ENCODE measurements at places on chromosomes 5 and 9.

DNA sequence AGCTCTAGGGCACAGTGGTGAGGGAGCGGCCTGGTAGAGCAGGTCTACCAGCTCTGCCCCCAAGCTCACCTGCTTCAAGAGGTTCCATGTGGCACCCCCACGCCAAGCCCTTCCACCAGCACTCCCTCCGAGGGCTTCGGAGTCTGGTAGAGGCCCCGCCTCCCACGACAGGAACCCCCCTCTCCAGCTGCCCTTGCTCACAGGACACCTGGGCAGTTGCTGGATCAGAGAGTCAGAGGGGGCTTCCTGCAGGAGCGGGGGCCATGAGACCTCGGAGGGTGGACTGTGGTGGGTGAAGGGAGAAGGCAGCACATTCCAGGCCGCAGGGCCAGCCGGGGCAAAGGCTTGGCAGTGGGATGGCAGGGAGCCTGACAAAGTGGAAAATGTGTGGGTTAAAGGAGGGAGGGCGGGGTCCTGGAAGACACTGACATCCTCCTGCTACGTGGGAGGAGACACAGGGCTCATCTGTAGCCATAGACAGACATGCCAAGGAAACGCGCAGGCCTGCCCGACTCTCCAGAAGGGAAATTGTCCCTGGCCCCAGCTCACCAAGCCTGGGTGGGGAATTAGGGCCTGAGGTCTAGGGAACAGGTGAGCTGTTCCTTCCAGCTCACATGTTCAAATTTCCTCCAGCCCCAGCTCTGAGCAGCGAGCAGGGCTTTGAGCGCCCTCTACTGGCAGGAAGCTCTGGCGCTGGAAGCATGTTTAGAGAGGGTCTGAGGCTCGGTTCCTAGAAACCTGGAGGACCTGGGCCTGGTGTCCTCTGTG lies 74.2 kb downstream of the NTNG2 start:
- peak; percentile 89 for DNase-seq

DNA sequence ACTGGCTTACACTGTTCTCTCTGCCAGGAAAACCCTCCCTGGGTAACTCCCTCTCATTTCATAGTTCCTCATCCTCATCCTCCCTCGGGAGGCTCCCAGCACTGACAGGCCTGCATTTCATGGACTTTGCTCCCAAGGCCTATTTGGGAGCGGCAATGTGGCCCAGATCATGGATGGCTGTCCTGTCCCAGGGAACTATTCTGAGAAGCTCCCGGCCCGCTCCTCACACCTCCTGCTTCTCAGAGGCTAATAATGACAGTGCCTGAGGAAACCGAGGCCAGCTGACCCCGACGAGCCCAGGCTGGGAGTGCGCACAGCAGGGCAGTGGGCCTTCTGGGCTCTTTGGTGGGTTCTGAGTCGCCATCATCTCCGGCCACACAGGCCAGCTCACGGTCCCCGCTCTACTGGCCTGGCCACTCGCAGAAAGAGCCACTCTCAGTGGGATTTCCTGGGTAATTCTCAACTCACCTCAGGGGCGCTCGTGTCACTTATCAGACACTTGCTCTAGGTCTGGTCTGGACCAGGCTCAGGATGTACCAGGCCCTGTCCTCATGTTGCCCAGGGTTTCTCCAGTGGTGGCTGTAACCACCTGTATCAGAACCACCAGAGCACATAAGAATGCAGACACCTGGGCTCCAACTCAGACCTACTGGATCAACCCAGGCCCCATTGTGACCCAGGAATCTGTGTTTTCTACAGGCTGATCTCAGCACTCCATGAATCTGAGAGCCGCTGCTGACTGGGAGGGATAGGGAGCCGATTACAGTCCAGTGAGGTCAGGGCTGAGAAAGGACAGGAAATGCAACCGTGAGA lies 2.0 kb upstream of the DOLPP1 start:
- DNase-seq = no peak

DNA sequence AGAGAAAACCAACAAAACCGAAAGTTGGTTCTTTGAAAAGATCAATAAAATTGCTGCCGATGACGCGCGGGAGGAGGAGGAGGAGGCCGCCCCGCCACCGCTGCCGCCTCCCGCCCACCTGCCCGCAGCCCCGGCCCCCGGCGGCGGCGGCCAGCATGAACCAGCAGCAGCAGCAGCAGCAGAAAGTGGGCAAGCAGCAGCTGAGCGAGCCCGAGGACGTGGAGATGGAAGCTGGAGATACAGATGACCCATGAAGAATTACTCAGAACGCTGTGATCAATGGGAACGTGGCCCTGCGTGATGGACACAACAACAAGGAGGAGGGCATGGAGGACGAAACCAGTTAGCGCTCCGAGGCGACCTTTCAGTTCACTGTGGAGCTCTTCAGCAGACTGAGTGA lies 53.9 kb upstream of the EFNA5 start:
- DNase-seq = no peak

GRCh38 chr5:406041-406440 lies 36.9 kb upstream of the EXOC3 start:
- DNase-seq = no peak

- no peak for DNase-seq
Observed at GRCh38 chr5:100423330-100423729, 111.8 kb upstream of the FAM174A start.

DNA sequence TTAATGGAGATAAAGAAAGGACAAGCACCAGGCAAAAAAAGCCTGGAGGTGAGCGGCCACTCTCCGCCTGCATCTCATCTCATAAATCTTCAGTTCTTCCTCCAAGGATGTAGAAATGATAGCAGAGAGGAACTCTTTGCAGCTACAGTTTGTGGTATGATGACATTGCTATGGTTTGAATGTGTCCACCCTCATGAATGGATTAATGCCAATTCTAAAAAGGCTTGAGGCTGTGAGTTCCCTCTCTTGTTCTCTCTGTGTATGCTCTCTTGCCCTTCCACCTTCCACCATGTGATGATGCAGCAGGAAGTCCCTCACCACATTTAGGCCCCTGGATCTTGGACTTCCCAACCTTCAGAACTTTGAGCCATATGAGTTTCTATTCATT lies 126.4 kb downstream of the SPOCK1 start:
- DNase-seq = no peak

DNA sequence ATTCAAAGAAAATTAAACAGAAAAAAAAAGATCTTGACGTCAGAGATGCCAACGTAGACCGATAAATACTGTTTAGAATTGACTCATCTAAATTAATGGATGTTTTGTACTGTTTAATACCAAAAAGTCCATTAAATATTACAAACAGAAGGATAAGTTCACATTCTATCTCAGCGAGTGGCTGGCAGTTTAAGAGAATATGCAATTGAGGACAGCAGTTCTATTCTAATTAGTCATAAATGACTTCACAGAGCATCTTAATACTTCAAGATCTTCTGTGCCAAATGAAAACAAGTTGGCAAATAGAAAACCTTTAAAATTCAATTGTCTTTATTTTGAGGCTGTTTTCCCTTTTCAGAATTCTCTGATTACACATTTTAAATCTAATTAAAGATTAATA lies 326.6 kb upstream of the NREP start:
- no peak for DNase-seq

GRCh38 chr5:135559354-135559753 lies 19.4 kb downstream of the CXCL14 start:
- DNase-seq = no peak

GRCh38 chr5:104538734-104539133 lies 976.1 kb upstream of the NUDT12 start:
- no peak for DNase-seq

- no peak for DNase-seq
Observed at GRCh38 chr9:115207003-115207836, 89.3 kb upstream of the TNC start.

DNA sequence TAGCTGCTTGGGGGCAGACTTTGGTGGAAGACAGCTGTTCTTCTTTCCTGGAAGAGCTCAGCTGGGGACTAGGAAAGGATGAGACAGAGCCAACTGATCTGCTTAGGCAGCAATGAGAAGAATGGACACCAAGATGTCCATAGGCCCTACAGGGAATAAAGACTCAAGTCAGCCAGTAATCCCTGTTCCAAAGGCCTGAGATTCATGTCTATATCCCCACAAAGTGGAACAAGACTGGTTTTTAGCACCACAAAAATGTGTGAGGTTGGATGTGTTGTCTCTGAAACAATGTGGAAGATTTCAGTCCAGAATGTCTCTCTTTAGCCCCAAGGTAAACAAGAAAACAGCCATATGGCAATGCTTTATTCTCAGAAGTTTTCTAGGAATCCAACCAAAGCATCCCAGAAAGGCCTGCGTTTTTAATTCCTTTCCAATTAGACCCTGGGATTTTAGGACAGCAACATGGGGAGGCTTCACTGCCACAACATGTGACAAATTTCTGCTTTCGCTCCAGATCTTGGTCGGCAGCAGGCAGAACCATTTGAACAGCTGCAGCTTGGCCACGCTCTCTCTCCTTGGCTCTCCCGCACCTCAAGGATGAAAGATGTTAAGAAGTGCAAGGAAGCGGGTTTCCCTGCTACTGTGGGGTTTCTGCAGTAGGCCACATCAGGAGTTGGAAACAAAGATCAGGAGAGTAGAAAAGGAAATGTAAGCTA lies 245.1 kb downstream of the FSTL4 start:
- DNase-seq = no peak

- DNase-seq = no peak
Observed at GRCh38 chr9:101504188-101504587, 29.5 kb upstream of the RNF20 start.

GRCh38 chr9:70119786-70120185 lies 76.1 kb downstream of the MAMDC2 start:
- no peak for DNase-seq

DNA sequence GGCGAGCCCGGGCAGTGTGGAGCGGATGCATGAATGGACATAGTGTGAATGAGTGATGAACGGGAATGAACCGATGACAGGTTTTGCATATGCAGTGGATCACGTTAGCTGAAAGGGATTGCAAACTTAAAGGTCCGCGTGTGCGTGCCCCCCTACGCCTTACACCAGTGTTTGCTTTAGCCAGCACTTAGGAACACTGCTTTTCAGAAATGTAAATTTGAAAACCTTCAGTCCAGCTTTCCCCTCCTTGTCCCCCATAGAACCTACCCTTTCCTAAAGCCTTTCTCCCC lies 692 bp downstream of the PSAT1 start:
- DNase-seq = no peak

- no peak for DNase-seq
Observed at GRCh38 chr5:168156170-168156569, 135.3 kb upstream of the WWC1 start.

- DNase-seq = no peak
Observed at GRCh38 chr5:68368311-68369022, 152.9 kb downstream of the PIK3R1 start.

DNA sequence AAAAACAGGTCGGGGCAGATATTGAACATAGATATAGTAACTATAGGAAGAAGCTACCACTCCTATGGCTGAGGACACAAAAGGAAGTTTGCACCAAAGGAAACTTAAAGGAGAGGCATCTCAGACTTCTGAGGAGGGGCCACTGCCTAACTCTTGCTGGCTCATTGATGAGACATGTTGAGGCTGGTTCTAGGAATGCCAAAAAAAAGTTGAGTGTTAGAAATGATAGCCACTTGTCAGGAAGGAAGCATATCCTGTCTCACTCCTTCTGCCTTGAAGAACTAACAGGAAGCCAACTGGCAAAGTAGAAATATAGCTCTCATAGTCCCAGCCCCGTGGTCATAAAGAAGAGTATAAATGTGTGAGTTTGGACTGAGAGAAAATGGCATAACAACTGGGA lies 23.3 kb upstream of the STOM start:
- no peak for DNase-seq

DNA sequence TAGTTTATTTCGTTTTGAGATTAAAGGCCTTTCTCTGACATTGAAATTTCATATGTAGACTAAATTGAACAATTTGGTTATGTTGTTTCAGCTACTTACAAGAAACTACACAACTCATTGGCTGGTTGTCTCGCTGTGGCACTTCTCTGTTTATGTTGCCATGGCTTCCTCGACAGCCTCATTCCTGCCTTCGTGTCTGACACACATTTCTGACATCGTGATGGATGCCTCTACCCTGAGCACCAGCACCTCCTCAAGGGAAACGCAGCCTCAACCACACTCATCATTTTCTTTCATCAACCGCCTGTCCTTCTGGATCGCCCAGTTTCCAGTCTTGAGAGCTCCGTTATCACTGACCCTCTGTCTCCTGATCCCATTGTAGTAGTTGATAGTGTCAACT lies 562.8 kb downstream of the PDE4D start:
- DNase-seq = no peak

DNA sequence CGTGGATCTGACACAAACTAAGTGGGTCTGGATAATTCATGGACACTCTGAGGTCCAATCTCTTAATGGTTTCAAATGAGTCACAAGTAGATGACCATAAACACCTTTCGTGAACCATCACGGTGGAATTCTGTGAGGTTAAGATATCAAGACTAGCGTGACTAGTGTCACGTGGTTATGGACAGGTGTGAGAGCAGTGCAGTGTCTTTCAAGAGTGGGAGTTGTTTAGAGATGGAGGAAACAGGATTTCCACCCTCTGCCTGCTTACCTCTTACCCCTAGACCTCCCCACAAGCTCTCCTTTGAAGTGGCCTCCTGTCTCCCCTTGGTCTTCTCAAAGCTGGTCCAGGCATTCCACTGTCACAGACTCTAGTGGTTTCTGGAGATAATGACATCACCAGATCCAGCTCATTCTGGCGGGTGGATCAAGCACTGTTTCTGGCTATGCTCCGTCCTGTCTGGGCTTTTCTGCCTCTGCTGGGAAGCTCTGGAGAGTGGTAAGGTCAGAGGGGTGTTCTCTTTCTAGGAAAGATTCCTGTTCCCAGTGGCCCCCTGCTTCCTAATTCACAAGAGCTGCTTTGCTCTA lies 20.0 kb upstream of the ZNF782 start:
- no peak for DNase-seq

DNA sequence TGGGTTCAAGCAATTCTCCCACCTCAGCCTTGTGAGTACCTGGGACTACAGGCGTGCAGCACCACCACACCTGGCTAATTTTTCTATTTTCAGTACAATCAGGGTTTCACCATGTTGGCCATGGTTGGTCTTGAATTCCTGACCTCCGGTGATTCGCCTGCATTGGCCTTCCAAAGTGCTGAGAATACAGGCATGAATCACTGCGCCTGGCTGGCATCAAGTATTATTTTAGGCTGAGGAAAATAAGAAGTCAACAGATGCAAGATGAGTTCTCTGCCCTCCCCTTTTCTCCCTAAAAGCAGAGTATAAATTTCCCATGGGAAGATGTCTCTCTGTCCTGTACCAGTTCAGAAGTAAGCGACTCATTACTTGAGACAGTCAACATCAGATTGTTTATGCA lies 71.5 kb downstream of the ELAVL2 start:
- no peak for DNase-seq

GRCh38 chr5:93622240-93622885 lies 39.3 kb downstream of the NR2F1 start:
- DNase-seq = no peak

- peak; percentile 8 for DNase-seq
Observed at GRCh38 chr5:159826351-159827214, 89.7 kb upstream of the ADRA1B start.

DNA sequence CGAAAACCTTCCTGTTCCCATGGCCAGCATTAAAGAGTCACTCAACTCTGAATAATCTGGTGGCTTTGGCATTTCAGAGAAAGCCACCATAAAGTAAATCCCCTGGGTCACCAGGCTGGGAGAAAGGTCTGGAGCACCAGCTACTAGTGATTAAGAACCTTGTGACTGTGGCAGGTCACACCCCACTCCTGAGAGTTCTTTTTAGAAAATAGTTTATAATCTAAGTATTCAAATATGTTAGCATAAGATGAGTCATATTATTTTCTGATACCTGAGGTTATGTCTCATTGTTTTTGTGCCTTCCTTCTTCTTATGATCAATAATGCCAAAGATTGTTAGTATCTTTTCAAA lies 351.7 kb downstream of the ARRDC3 start:
- DNase-seq = no peak

Data from GM13977 (cell line).